Erythroblast (primary cell): ENCODE measurements at places on chromosomes 12 and 14.

GRCh38 chr14:73958591-73958990 is 8.5 kb downstream of the COQ6 start:
- DNase-seq, result no peak

DNA sequence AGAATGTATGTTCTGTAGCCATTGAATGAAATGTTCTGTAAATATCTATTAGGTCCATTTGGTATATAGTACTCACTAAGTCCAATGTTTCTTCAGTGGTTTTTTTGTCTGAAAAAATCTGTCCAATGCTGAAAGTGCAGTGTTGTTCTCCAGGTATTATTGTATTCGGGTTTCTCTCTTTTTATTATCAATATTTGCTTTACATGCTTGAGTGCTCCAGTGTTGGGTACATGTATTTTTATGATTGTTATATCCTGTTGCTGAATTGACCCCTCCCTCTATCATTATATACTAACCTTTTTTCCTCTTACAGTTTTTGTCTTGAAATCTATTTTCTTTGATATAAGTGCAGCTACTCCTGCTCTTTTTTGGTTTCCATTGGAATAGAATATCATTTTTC is 382.2 kb downstream of the CCER1 start:
- DNase-seq, result no peak

GRCh38 chr14:77359626-77360025 is 17.3 kb downstream of the TMED8 start:
- no peak for DNase-seq

DNA sequence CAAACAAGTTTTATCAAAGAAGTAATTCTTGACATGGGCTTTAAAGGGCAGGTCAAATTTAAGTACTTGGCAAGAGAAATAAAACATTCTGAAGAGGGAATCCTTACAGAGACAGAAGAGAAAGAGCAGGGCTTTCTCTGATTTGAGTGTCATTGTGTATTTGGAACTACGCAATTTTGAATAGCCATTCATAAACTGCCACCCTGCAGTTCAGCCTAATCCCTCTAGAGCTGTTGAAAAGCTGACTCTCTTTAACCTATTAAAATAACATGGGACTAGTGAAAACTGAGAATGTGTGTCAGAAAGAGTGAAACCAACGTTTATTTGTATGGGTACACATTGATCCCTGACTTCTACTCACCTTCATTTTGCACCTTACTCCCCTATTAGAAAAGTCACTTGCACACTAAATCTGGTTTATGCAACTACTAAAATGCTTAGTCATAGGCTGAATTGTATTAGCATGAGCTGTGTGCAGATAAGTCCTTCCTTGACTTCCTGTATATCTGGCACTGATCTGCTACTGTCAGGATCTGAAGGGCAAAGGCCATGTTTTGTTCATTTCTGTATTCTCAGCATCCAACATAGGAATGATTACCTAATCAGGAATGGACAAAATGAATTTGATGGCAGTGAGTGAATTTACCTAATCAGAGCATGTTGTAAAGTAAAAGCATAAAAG is 458.9 kb downstream of the NOVA1 start:
- DNase-seq, result no peak

DNA sequence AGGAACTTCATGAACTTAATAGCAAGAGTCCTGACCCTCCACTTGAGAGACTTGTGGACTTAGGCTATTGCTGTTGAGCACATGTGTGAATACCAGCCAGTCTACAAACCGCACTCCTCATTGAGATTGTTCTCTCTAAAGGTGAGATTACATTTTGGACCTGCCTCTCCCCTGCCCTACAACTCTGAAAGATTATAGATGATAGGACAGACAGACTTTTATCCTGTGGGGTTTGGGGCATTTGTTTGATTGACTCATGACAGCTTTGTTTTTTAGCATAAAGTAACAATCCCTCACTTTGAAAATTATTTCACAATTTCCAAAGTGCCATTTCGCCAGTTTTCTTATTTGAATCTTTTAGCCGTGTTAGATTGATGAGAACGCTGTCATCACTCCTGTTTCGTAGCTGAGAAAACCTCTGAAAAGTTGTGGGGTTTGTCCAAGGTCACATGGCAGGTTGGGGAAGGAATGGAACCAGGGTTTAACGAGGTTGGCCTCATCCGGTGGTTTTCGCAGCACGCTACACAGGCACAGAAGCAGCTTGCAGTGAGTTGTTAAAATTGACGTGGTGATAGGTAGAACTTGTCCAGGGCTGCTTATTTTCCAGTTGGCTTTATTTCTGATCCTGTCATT is 836 bp downstream of the EVL start:
- peak; percentile 35 for DNase-seq

DNA sequence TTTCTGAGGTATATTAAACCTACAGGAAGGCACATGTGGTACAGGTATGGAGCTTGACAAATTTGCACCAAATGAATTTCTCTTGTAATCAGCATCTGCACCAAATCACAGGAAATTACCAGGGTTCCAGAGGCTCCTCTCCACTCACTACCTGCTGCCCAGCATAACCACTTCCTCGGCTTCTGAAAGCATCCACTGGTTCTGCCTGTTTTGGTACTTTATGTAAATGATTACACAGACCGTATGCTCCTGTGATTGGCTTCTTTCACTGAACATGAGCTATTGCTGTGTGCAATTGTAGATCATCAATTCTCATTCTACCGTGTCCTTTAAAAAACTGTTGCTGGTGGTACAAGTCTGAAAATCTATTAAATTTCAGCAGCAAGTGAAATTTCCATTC is 522.1 kb downstream of the TMEM132D start:
- no peak for DNase-seq

DNA sequence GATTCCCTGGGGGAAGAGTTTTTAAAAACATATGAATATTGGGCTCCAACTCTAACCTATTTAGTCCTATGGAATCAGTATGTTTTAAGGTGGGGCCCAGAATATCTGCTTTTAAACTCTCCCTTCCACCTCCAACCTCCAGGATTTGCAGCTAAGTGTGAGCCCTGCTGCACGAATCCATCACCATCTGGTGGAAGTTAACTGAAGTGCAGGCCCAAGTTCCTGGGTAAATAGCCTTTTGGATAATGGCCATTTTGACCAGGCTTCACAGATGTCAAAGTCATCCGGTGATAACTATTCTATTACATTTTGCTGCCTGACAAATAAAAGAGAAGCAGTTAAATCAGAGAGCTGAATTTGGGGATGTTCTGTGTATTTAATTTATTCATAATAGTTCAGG is 58.1 kb upstream of the RMST start:
- peak; percentile 27 for DNase-seq

GRCh38 chr12:78155546-78155945 is 324.9 kb downstream of the NAV3 start:
- no peak for DNase-seq

DNA sequence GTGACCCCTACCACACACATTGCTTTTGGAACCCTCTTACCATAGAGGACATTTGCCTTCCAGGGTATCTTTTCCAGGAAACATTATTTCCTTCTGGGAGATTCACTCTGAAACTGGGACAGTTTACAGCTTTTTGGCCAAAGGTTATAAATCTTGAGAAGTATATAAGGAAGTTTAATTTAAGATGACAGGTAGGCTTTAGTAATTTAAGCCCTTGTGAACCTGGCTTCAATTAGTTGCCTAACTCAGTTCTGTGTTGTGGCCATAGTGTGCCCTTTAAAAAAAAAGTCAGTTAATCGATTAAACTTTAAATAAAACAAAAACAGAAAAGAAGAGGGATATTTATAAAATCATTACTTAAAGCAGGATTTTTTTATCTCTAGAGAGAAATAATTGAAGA is 142.9 kb downstream of the NAV3 start:
- no peak for DNase-seq

DNA sequence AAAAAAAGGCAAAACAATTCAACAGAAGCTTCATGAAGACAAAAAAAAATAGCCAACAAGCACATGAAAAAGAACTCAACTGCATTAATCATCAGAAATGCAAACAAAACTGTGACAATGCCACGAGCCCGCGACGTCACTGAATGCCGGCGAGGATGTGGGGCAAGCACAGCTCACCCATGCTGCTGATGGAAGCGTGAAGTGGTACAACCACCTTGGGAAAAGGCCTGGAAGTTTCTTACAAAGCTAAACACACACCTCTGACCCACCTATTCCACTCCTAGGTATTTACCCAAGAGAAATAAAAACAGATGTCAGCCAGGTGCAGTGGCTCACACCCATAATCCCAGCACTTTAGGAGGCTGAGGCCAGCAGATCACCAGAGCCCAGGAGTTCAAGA is 10.5 kb downstream of the BTBD6 start:
- no peak for DNase-seq

DNA sequence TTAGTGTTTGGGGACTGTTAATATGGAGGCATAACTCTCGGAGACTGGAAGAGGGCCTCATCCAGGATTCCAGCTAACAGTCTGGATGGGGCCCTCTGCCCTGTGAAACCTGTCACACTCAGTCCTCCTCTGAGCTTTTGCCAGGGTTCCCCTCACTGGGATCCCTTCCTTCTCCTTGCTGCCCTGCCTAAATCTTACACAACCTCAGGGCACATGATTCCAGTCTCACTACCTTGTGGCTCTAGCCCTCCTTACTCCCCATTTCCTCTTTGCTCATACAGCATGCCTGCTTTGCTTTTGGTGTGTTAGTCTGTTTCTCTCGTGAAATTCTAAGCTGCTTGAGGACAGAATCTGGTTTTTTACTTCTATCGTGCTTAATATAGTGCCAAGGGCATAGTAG is 942 bp upstream of the GSG1 start:
- no peak for DNase-seq

- no peak for DNase-seq
Measured at GRCh38 chr12:93829016-93829415, 151.8 kb downstream of the CRADD start.

GRCh38 chr12:109393437-109394345 is 46.0 kb downstream of the MYO1H start:
- peak; percentile 49 for DNase-seq

DNA sequence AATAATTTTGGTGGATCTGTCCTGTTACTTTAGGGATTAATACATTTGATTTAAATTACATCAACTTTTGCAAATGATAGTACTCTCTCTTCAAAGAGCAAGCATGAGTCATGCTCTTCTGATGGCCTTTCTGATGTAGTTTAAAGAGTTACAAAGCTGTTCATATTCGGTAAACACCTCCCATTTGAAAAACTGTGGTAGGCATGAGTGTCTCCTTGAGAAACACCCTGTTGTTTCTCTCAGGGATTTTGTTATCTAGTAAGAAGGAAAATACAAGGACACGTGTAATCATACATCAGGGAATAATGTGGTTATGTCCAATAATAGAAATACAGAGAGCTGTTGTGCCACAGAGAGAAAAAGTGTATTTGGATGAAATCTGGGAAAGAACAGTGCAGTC is 53.3 kb upstream of the E2F7 start:
- no peak for DNase-seq

DNA sequence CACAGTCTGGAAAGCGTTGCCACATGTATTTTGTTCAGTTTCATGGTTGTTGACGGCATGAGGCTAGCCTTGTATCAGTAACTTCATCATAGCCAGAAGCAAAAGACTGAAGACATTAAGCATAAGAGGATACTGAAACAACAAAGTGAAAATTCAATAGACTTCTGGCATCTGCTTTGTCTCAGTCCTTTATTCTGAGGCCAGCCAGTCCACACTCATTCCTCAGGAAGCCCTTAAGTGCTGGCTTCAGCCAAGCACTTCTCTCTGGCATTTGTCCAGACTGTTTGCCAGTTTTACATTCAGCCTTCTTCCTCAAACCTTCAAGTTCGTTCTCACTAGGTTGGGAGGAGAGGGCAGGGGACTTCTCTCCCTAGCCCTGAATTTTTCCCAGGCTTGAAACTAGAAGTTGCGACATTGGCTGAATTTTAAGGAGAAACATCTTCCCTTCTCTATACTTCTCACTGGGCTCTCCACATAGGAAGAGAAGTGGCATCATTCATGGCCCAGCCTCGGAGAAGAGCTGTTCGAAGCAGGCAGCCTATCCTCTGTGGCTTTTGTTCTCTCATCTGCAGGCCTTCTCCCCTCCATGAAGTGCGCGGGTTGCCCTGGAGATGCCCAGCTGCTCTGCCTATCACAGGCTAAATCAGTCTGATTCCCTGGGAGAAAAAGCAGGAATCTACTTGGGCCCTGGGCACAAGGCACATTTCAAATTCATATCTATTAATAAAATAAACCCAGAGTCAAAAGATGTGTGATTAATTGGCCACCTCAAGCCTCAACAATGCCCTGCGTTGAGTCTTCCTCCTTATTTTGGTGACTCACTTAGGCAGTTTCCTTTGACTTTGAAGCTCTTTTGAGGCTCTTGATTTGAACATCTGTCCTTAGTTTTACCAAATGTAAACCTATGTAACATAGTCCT is 130.9 kb upstream of the PLEKHA5 start:
- DNase-seq, result no peak

DNA sequence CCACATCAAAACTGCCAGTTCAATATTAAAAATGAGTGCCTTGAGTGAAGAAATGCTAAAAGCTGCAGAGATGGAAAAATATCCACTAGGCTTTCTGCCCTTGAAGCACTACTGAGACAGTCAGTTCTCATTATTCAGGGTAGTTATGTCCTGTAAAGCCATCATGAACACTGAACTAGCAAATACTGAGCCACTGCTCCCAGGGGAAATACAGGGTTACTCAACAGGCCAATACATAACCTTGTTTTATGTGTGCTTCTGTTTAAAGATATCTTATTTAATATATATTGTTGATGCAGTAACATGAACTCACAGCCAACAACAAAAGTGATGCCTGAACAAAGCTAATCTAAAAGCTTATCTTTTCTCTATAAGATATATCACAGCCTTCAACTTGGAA is 3.3 kb downstream of the RAD52 start:
- DNase-seq, result no peak

- no peak for DNase-seq
Measured at GRCh38 chr14:76413962-76414600, 38.1 kb downstream of the ESRRB start.

DNA sequence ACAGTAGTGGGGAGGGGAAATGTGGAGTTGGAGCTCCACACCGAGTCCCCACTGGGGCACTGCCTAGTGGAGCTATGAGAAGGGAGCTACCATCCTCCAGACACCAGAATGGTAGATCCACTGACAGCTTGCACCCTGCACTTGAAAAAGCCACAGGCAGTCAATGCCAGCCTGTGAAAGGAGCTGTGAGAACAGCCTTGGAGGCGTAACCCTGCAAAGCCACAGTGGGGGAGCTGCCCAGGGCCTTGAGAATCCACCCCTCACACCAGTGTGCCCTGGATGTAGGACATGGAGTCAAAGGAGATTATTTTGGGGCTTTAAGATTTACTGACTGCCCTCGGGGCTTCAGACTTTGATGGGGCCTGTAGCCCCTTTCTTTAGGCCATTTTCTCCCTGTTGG is 12.5 kb downstream of the CTSG start:
- DNase-seq, result no peak

- DNase-seq, result no peak
Measured at GRCh38 chr12:886206-886605, 63.3 kb downstream of the RAD52 start.
